ENCODE measurements at places on chromosomes 16 and 17. TPM values are rescaled to one million over a fixed set of nuclear protein-coding genes. Genes with fewer than 3 reads are reported as not detected.

GRCh38 chr17:81366648-81367047 lies 28.6 kb upstream of the BAHCC1 start:
- H3K4me1 ChIP-seq, result peaks cover 18% of the 10 kb centered on the region
- no peak overlapping the region for H3K27ac ChIP-seq
- peaks cover 2% of the 10 kb centered on the region for H3K27me3 ChIP-seq
- H3K36me3 ChIP-seq, result no peaks in the 10 kb centered on the region
- DNase-seq, result no peak
- H3K4me3 ChIP-seq, result no peak overlapping the region

DNA sequence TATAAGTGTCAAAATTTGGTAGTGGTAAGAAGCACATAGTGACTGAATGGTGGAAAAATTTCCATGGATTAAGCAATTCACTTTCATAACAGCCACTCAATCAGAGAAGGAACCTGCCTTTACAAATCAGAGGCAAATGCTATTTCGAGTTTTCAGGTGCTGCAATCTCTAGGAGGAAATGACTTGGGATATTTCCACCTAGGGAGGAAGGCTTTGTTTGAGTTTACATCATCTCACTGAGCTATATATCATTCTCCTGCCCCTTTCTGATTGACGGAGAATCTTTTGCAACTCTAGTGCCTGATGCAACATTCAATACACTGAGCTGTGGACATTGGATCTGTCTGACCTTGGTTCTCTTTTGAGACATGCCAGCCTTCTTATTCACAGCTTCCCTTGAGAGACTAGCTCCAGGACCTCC lies 26.3 kb downstream of the MARCHF10 start:
- no peak for DNase-seq
- H3K4me3 ChIP-seq, result no peak overlapping the region
- H3K27ac ChIP-seq, result no peak overlapping the region
- no peaks in the 10 kb centered on the region for H3K27me3 ChIP-seq
- no peaks in the 10 kb centered on the region for H3K4me1 ChIP-seq

Gene CCDC200
- total RNA-seq, result not detected

DNA sequence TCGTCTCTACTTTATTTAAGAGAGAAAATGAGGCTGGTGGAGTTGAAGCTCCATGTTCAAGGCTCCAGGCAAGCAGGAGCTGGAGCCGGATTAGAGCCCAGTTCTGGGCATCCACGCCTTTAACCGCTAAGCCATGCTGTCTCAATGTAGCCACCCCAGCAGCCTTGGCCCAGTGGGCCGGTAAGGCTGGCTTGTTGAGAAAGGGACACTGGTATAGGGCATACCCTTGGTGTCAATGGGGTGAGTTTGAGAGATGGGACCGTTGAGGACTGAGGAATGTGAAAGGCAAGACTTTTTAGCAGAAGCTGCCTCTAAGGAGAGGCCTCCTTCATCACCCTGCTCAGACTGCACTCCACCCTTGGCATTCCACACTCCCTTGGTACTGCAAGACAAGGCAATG lies 147.4 kb downstream of the CYLD start:
- no peaks in the 10 kb centered on the region for H3K36me3 ChIP-seq
- no peaks in the 10 kb centered on the region for H3K4me1 ChIP-seq
- peaks cover 3% of the 10 kb centered on the region for H3K27me3 ChIP-seq
- DNase-seq, result no peak
- H3K27ac ChIP-seq, result no peak overlapping the region

Gene TMEM92
- 28.1 TPM for total RNA-seq

DNA sequence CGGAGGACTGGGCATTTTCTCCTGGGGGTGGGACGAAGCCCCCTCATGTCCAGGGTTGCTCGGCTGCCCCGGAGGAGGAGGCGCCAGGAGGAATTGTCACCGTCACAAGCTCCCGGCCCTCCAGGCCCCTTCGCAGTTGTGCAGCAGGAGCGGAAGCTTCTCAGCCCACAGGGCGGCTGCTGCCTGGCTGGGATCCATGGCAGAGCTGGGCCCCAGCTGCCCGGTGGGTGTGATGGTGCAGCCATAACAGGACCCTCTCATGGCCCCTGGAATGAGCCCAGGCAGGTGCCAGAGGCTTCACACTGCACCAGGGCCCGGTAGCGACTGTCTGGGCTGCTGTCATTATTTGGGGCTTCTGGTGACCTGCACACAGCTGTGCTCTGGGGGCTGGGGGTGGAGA lies 54.9 kb upstream of the GNG13 start:
- no peaks in the 10 kb centered on the region for H3K4me1 ChIP-seq
- no peak overlapping the region for H3K27ac ChIP-seq
- H3K4me3 ChIP-seq, result no peak overlapping the region

- H3K27ac ChIP-seq, result no peak overlapping the region
- H3K4me1 ChIP-seq, result no peaks in the 10 kb centered on the region
- no peak for DNase-seq
These were observed 14.2 kb downstream of the CIAPIN1 start for GRCh38 chr16:57432989-57433388.

DNA sequence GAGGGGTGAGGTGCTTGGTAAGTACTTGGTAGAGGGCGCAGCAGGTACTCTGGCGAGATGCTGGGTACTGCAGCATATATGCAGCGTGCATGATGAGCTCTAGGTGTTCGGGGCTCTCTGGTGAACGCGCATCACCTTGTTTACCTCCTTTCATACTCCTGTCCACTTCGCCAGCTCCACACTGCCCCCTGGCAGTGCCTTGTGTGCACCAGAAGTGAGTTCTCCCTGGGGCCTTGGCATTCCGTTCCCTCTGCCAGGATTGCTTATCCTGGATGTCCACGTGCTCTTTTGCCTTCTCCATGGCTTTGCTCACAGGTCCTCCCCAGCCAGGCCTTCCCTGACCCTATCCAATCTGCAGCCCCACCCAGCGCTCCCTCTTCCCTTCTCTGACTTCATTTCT lies 154.2 kb downstream of the MRM1 start:
- no peaks in the 10 kb centered on the region for H3K4me1 ChIP-seq
- no peaks in the 10 kb centered on the region for H3K36me3 ChIP-seq
- peaks cover 10% of the 10 kb centered on the region for H3K27me3 ChIP-seq
- DNase-seq, result peak; percentile 34
- no peak overlapping the region for H3K4me3 ChIP-seq

DNA sequence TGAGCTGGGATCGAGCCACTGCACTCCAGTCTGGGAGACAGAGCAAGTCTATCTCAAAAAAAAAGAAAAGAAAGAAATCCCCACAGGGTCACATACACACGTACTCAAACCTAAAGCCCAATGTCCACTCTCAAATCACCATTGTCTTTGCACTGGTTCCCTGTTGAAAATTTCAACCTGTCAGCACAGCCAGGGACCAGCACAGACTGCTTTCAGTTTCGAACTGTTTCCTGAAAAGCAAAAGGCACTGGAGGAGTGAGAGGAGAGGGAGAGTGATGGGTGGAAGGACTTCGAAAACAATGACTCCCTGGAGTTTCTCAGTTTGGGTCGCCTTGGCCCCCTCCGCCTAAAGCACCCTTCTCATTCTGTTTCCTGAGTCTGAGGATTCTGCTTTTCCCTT lies 9.0 kb upstream of the CD300C start:
- H3K36me3 ChIP-seq, result peaks cover 17% of the 10 kb centered on the region
- no peak overlapping the region for H3K27ac ChIP-seq
- no peaks in the 10 kb centered on the region for H3K4me1 ChIP-seq
- peaks cover 6% of the 10 kb centered on the region for H3K27me3 ChIP-seq
- DNase-seq, result no peak
- H3K4me3 ChIP-seq, result no peak overlapping the region

DNA sequence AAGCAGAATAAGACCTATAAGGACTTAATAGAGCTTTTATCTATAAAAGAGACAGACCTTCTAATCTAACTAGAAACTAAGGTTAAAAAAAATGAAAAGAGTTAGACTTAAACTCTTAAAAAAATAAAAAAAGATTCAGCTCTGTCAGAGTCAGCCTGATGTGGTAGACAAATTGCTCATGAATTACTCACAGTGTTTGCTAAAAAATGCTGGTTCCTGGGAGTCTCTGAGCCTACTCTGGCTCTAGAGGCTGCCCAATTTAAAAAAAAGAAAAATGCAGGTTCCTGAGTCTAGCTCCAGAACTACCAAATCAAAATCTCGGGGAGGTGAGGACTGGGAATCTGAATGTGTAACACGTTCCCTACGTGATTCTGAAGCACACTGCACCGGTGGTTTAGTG lies 18.1 kb downstream of the SOST start:
- no peak overlapping the region for H3K4me3 ChIP-seq
- peaks cover 37% of the 10 kb centered on the region for H3K4me1 ChIP-seq
- no peaks in the 10 kb centered on the region for H3K27me3 ChIP-seq
- DNase-seq, result no peak

Gene HSD17B1
- total RNA-seq, result 0.64 TPM

- peaks cover 3% of the 10 kb centered on the region for H3K36me3 ChIP-seq
- no peak for DNase-seq
- peaks cover 7% of the 10 kb centered on the region for H3K4me1 ChIP-seq
These were observed 476.4 kb downstream of the HS3ST3B1 start for GRCh38 chr17:14777291-14777690.

Gene CFAP97D1
- 0.10 TPM for total RNA-seq

- peaks cover 1% of the 10 kb centered on the region for H3K27me3 ChIP-seq
- no peaks in the 10 kb centered on the region for H3K4me1 ChIP-seq
- H3K4me3 ChIP-seq, result no peak overlapping the region
- no peak overlapping the region for H3K27ac ChIP-seq
- no peak for DNase-seq
- H3K36me3 ChIP-seq, result no peaks in the 10 kb centered on the region
These were observed 4.4 kb downstream of the WFIKKN2 start for GRCh38 chr17:50839591-50840310.

Gene KRT31
- total RNA-seq, result not detected

DNA sequence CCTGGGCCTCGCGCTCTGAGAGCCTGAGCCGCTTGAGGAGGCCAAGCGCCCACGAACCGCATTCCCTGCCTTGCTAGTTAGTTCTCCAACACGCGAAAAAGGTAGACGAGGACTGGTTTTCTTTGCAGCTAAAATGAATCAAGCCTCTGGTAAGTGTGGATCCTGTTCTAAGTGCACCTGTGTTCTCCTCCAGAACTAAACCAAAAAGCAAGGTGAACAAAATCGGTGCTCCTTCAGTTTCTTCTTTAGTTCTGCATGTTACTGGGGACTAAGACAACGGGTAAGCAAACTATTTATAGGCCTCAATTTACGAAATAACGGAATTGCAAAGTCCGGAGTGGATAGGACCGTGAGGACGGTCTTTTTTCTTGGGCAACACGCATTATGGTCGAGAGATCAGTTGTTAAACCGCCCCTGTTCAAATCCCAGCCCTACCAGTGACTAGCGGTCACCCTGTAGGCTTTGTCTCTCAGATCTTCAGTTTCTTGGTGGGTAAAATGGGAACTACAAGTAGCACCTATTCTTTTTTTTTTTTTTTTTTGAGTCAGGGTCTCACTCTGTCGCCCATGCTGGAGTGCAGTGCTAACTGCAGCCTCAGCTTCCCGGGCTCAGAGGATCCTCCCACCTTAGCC lies 993 bp upstream of the ANKRD11 start:
- H3K4me1 ChIP-seq, result peaks cover 40% of the 10 kb centered on the region
- peak overlapping the region; percentile 87 for H3K27ac ChIP-seq
- peaks cover 8% of the 10 kb centered on the region for H3K36me3 ChIP-seq
- DNase-seq, result no peak

Gene PRR11
- total RNA-seq, result 16.0 TPM

Gene CD79B
- 3.4 TPM for total RNA-seq

Gene ANKS3
- 15.6 TPM for total RNA-seq

Gene MMP25
- 5.4 TPM for total RNA-seq

Gene HBZ
- not detected for total RNA-seq

DNA sequence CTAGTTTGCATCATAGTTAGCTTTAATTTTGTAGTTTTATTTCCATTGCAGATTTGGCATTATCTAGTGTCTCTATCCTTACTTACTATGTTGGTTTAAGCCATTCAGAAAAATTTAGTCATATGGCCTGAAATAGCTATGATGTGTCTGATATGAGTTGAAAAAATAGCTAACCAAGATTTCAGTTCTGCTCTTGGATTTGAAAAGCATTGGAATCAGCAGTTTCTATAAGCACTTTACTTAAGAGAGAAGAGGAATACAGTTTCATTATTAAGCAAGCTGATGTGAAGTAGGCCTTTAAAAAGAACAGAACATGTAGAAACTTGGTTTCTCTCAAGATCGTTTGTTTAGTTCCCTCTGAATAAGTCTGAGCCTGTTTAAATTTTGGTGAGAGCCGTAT lies 25.9 kb downstream of the LPCAT2 start:
- peaks cover under 1% of the 10 kb centered on the region for H3K36me3 ChIP-seq
- DNase-seq, result no peak
- H3K4me1 ChIP-seq, result peaks cover 5% of the 10 kb centered on the region
- no peak overlapping the region for H3K27ac ChIP-seq
- H3K4me3 ChIP-seq, result no peak overlapping the region

DNA sequence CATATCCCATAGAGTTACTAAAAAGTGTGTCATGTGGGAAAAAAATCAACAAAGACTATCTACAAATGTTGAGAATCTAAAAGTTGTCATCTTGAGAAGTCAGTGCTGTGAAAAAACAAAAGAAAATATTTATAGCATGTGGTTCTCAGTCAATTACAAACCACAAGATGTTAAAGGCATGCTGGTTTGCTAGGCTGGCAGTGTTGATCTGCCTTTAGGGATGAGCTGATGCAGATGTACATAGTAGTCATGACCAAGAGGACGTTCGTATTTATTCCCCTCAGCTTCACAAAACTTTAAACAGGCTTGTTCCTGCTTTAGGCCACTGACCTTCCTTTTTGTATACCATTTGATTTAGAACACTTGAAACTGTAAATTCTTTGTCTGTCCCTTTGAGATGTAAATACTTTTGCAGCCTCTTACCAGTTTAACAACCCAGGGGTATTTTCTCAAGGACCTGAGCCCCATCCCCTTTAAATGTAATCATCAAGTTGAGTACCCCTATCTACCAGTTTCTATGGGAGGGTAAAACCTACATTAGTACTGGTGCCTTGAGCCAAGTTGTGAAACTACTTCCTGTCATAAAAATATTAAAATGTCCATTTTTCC lies 446.6 kb downstream of the KCNJ18 start:
- no peak overlapping the region for H3K4me3 ChIP-seq
- no peaks in the 10 kb centered on the region for H3K4me1 ChIP-seq
- no peaks in the 10 kb centered on the region for H3K36me3 ChIP-seq
- DNase-seq, result no peak

Gene RGS9
- total RNA-seq, result 8.5 TPM

DNA sequence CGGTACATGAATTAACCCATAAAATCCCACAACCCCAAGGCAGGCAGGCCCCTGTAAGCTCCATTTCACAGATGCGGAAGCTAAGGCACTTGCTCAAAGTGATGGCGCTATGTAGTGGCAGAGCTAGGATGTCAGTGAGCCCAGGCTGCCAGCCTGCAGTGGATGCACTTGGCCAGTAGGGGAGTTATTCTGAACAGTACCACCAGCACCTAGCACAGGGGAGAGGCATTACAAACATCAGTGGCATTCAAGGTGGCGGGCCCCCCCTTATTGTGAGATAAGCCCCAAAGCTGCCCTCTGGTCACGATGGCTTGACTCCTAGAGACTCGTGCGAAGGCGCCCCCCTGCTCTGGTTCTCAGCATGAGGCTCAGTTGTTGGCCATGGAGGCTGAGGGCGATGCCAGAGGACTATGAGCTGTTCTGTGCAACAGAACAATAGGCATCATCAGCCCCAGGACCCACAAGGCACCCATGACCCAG lies 33.8 kb downstream of the GTF3C1 start:
- no peak overlapping the region for H3K27ac ChIP-seq
- peaks cover 2% of the 10 kb centered on the region for H3K27me3 ChIP-seq
- DNase-seq, result peak; percentile 55
- peaks cover 52% of the 10 kb centered on the region for H3K36me3 ChIP-seq

GRCh38 chr17:5050278-5050677 lies 15.1 kb upstream of the SLC52A1 start:
- no peak for DNase-seq
- H3K4me1 ChIP-seq, result peaks cover 12% of the 10 kb centered on the region
- H3K27ac ChIP-seq, result peak overlapping the region; percentile 98
- H3K4me3 ChIP-seq, result no peak overlapping the region
- H3K27me3 ChIP-seq, result no peaks in the 10 kb centered on the region
- peaks cover 4% of the 10 kb centered on the region for H3K36me3 ChIP-seq

Gene ITPRIPL2
- 65.1 TPM for total RNA-seq
